ENCODE measurements at places on chromosomes 2 and 18.
A peak's percentile ranks its signal among the peaks of the same experiment; 100 is the strongest.

GRCh38 chr2:241373446-241373845 lies 17.4 kb downstream of the FARP2 start:
- no peak for DNase-seq

DNA sequence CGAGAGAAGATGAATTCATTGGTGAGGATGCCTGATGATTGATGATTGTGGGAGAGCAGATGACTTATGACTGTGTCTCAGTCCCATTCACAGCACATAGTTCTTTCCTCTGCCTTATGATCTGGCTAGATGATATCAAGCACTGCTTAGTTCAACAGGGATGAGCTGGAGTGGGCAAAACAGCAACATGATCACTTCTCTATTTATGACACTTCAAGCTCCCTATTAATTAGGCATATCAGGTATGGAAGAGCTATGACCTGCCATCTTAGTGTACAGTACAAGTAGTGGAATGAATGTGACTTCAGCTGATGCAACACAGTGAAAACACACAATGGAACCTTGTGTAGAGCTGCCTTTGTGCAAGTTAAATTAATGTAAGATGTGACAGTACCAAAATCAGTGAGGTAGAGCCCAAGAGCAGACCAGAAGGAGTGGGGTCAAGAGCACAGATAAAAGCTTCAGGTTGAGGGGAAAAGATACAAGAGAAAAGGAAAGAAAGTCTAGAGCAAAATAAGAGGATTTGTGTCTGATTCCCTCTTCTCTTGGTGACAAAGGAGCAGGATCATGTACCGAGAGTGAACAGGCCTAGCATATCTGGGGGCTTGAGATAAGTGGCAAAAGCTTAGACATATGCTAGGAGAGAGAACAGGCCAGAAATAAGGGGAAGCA lies 93.0 kb upstream of the MYO3B start:
- peak; percentile 25 for DNase-seq

DNA sequence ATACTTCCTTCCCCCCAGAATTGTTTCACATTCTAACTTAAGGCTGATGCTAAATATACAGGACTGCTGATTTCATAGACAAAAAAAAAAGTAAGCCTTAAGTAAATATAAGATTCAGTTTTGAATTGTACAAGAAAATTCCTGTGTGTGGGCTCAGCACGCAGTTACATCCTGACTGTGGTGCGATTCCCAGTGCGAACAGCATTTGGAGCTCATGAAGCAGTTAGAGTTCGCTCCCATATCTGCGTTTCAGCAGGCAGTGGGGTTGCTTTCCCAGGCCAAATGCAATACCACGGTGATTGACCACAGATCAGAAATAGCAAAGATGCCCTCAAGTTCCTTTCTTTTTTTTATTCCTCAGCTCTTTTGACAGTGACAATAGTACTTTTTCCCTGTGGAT lies 75.6 kb downstream of the SATB2 start:
- DNase-seq = no peak

DNA sequence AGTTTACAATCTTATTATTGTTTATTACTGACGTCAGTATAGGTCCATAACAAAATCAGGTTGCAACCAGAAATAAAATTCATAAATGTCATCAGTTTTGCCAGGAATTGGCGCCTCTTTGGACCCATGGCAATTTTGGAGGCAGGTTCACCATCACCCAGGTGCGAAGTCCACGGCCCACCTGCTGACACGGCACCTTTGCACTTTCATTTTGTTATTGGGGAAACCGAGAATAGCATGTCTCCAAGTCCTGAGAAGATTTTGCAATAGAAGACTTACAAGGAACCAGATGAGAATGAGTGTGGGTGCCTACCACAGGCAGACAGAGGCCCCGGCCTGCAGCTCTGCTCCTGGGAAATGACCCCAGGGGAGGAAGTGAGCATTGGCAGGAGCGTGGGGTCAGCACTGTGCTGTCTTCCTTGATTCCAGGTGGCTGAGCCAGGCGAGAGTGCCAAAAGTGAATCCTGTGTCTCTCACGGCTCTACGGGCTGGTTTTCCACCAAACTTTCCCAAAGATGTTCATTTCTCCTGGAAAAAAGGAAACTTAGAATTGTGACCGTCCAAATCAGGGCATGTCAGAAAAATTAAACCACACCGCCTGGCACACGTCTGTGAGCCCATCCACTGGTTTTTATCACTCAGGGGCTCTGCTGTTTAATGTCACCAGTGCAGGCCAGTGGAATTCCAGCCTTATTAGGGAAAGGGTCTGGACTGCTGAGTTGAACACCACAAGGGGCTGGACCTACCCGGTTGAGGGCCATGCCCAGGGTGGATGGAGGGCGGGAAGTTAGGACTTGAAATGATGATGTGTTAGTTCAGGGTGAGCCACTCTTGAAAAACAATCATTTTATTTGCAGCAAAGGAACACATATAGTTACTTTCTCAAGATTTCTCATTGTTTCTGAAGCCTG lies 96.5 kb downstream of the PTGR3 start:
- no peak for DNase-seq

GRCh38 chr2:143692162-143692561 lies 562.9 kb downstream of the ARHGAP15 start:
- DNase-seq = no peak

DNA sequence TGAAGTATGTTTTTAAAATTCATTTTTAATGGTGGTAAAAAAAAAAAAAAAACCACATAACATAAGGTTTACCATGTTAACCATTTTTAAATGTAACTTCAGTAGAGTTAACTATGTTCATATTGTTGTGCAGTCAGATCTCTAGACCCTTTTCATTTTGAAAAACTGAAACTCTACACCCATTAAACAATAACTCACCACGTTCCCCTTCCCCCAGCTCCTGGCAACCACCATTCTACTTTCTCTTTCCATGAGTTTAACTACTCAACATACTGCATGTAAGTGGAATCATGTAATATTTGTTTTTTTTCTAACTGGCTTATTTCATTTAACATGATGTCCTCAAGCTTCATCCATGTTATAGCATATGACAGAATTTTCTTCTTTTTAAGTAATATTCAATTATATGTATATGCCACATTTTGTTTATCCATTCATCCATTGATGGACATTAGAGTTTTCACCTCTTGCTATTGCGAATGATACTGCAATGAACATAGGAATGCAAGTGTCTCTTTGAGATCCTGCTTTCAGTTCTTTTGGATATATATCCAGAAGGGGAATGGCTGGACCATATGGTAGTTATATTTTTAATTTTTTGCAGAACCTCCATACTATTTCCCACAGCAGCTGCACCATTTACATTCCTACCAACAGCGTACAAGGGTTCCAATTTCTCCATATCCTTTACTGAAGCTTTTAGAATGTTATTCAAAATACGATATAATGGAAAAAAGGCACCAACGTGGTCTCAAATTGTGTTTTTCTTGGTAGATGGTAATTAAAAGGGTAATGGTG lies 91.0 kb downstream of the SPTBN1 start:
- DNase-seq = no peak

DNA sequence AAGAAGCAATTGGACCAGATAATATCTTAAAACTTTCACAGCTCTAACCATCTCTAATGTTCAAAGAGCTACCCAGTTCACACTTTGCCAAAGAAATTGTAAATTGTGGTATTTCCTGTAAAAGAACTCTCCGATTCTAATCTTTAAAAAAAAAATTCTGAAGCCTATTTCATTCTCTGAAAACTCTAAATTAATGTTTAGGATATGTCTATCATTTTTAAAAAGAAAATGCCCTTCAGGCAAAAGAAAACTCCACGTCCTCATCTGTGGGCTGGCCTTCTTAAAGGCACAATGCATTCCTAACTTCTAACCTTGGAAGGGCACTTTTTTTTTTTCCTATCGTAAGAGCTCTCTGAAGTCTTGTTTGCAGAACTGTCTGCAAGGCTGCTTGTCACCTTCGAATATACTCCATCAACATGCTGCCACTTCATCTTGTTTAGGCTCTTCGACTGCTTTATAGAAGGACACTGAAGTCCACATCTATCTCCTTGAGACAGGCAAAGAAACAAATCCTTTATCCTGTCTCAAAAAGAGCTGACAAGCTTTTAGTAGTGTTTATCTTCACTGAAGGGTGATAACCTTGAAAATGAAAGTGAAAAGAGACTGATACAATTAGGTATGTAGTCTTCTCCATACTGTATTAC lies 124.3 kb upstream of the SLC39A10 start:
- DNase-seq = peak; percentile 26

- no peak for DNase-seq
Measured at GRCh38 chr2:144526831-144527230, 6.9 kb upstream of the ZEB2 start.

GRCh38 chr2:64295326-64296139 lies 151.3 kb upstream of the PELI1 start:
- DNase-seq = no peak

DNA sequence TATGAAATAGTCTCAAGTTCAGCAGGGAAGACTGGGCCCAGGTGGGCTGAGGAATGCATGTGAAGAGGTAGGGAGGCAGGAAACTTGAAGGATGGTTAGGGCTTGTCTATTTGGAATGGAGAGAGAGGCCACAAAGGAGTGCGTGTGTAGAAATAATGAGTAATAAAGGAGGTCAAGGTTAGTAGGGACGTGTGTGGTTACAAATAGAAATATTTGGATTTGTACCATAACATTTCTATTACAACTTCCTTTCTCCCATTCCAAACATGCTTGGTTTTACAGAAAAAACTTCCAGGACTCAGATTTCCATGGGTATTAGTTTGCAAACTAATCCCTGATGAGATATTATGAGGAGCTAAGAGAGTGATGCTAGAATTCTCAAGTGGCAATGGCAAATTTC lies 280.6 kb downstream of the NCKAP5 start:
- peak; percentile 51 for DNase-seq

DNA sequence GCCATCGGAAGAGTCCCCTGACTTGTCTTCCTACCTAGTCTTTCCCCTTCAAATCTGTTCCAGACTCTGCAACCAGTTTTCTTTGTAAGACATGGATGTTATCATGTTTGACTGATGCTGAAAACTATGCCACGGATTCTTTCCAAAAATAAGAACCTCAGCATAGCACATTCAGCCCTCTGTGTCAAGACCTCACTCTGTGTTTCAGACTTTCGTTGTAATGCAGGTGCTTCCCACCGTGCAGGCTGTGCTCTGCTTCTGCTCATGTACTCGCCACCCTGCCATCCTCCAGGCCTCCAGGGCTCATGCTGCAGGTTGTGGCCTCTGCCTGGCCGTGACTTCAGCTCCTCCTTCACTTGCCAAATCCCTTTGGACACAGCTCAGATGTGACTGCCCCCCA lies 347.0 kb upstream of the RAB12 start:
- DNase-seq = no peak

GRCh38 chr2:191625016-191625415 lies 52.9 kb upstream of the NABP1 start:
- peak; percentile 38 for DNase-seq

DNA sequence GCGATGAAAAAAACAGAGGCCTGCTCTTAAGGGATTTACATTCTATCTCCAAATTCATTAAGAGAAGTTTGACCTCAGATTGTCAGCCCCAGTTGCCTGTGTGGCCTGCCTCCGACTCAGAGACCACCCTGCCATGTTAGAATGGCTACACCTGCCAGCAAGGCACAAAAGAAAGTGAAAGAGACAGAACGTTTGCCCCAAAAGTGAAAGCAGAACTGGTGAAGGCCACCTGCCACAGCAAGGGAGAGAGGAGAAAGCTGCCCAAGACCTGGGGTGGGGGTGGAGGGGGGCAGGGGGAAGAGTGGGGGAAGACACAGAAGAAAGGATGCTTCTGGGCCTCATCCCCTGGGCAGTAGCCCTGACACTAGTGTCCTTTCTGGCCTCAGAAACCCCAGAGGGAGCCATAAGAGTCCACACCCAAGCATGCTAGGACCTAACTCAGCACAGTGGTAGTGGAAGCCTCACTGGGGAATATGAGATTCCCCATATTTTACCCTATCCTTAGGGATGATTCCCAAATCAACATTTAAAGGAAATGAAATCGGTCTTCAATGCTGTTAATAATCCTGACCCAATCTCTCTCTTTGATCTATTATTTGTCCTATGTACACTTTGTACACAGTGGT lies 389.7 kb downstream of the TXNL1 start:
- DNase-seq = no peak

DNA sequence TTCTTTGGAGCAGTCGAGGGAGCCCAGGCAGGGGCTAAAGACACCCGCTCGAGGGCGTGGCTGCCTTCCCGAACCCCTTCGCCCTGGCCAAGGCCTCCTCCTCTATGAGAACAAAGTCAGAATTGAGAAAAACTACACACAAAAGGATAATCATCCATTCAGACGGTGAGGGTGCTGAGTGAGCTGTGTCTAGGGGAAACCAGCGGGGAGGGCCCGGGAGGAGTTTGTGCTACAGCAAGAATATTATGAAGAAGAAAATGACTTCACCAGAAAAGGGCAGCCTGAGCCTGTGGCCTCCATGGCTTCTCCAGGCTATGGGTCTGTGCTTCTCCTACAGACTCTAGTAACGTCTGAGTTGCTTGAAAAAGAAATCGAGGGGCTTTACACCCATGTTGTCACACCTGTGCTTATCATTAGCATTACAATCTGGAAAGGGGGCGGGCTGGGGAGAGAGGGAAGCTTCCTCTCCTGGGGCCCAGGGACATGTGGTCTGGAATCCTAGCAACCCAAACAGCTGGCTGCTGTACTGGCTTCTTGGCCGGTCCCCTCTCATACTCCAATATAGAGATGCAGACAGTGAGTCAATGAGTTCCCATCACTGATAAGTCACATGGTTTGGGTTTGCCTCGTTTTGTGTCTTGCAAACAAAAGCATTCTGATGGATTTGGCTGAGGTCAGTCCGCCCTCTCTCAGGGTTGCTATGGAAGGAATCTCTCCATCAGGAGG lies 52.0 kb upstream of the ARL4C start:
- DNase-seq = peak; percentile 64

- DNase-seq = peak; percentile 54
Measured at GRCh38 chr2:219706823-219707281, 79.4 kb downstream of the SLC4A3 start.

DNA sequence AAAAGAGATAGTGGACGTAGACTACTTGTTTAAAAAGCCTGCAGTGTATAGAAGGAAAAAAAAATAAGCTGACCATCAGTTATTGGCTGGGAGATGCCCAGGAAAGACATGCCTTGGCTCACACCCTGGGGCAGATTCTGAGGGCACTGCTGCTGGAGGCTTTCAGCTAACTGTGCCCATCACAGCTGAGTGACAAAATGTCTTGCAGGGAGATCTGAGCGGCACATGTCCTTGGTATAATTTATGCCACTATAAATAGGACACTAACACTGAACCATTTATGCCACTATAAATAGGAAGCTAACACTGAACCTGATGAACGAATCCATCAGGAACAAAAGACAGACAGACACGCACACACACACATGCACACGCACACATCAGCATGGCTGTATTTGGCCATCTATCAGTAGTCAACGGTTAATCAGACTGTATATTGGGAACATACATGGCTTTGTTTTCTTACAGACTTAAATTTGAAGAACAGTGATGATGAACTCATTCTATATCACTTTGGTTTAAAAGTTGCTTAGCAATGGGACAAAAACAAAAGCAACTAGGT lies 68.2 kb upstream of the NOSTRIN start:
- no peak for DNase-seq

GRCh38 chr18:79750980-79751571 lies 46.7 kb upstream of the KCNG2 start:
- DNase-seq = no peak

- DNase-seq = no peak
Measured at GRCh38 chr2:13135856-13136255, 419.1 kb downstream of the TRIB2 start.
